ENCODE measurements at places on chromosomes 2 and 18.
A peak's percentile ranks its signal among the peaks of the same experiment; 100 is the strongest.

- no peak for DNase-seq
Measured at GRCh38 chr18:10134204-10134603, 220.4 kb downstream of the VAPA start.

- DNase-seq, result no peak
Measured at GRCh38 chr2:24352664-24353063, 7.7 kb downstream of the ITSN2 start.

GRCh38 chr18:36075862-36076587 lies 8.7 kb upstream of the RPRD1A start:
- DNase-seq, result no peak

GRCh38 chr2:28233164-28233676 lies 159.4 kb upstream of the FOSL2 start:
- DNase-seq, result peak; percentile 79

DNA sequence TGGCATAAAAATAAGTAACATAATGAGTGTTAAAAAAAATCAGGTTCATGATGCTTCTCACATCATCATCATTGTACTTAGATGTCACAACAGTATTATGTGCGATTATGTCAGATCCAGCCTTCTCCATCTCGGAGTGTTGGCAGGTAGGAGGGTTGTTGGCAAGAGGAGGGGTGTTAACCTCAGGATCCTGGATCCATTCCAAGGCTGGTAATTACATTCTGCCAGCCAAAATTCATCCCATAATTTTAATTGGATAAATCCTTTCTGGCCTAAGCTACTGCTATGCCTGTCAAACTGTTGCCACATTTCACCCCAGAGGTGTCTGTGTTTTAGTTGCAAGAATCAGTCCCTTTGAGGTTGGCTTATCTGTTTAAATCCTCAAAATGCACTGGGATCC lies 891 bp upstream of the FTCDNL1 start:
- no peak for DNase-seq

GRCh38 chr2:213015387-213016165 lies 135.8 kb downstream of the IKZF2 start:
- no peak for DNase-seq

DNA sequence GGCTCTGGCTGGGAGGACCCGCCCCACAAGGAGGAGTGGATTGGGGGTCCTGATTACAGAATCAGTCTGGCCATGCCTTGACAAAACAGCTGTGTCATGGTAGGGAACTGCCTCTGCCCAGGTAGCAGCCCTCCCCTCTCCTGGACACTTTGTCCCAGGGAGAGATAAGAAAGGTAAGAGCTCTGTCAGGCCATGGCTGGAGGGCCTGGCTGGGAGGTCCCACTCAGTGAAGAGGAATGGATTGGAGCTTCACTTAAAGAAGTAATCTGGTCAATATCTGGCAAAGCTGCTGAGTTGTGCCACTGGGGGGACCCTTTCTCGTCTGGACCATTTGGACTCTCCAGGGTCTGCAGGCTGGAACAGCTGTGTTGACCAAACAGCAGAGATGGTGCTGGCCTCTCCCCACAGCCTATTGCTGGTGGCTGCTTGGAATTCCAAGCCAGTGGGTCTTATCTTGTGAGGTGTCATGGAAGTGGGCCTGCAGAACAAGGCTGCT lies 75.4 kb downstream of the EPC2 start:
- no peak for DNase-seq

DNA sequence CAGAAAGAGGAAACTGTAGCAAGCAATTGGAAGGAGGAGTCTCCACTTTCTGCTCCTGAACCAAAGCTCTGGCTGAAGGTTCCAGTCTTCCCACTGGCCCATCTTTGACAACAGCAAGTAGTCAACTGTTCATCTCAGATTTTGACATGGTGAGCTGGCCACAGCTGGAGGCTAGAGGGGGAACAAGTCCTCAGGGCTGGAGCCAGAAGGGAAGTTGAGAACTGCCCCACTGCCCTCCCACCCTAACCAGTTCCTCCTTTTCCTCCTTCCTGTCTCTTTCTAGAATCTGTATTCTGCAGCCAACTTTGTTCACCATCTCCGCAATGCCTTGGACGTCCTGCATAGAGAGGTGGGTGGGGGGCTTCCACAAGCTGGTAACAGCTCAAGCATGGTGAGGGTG lies 105.8 kb downstream of the PLB1 start:
- DNase-seq, result no peak

GRCh38 chr2:186308347-186308746 lies 177.7 kb upstream of the ZC3H15 start:
- DNase-seq, result no peak

DNA sequence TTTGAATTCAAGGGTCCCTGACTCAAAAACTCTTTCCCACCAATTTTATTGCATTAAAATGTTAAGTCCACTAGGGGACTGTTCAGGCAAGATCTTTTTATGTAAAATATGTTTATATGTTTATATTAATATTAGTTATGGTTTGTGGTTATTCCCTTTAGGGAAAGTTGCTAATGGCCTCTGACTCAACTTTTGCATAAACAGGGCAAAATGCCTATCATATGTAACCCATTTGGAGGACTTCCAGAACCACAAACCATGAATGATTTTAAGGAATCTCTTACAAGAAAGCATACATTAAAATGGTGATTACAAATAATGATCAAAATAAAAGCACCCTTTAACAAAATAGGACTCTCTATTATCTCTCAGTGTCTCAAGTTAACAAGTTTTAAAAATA lies 1484.5 kb upstream of the ZEB2 start:
- DNase-seq, result no peak

DNA sequence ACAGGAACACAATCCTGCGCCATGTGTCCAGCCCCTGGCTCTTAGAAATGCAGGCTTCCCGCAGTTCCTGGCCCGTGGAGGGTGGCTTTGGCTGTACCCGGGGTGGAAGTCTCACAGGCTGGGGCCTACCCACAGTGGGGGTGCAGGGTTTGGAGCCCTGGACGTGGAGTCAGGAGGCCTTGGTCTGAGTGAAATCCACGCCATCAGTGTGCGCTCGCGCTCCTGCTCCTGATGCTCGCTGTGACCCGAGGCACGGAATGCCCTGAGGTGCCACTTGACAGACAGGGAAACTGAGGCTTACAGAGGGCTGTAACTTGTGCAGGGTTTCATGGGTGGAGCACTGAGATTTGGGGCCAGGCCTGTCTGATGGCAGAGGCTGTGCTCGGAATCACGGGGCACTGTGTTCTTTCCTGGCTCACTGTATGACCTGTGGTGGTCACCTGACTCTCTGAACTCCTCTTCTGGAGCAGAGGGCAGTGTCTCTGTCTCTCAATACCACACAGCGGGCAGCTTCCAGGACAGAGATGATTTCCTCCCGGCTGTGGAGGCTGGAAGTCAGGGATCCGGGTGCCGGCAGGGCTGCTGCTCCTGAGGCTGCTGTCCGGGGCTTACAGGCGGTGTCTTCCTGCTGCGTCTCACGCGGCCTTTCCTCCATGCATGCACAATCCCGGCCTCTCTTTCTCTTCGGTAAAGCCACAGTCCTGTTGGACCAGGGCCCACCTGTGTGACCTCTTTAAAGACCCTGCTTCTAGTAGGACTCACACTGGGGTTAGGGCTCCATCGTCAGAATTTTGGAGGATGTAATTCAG lies 25.9 kb upstream of the ALLC start:
- DNase-seq, result no peak

DNA sequence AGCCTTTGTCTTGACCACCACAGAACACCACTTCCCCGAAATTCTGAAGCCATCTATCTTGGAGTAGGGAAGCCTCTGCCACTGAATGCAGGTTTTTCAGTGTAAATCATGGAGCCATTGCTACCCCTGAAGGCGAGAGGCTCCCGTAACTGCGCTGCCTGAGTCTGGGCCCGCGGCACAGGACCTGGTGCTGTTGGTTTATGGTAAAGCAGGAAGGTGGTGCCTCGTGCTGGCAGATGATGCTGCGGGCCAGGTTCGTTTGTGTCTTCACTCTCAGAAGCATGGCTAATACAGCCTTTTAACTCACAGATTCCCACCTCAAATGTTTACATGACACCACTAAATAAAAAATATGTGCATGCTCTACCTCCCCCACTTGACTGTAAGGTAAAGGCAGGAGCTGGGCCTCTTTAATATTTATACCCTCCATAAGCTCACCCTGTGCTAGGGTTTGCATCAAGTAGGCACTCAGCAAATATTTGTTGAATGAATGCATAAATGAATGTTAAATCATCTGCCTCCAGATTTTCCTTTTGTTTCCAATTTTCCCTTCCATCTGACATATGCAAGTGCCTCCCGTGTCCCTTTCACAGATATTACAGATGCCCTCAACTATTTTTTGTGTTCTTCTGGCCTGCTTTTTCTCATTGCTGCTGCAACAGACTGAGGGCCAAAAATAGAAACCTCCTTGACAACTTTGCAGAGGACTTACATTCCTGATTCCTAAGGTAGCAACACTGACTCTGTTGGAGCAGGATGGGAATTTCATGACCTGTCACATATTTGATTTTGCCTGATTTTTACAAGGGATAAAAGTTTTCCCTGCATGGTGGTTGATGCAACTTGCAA lies 83.5 kb upstream of the CPO start:
- DNase-seq, result no peak

GRCh38 chr18:34222307-34223163 lies 2.2 kb downstream of the NOL4 start:
- DNase-seq, result no peak

- DNase-seq, result no peak
Measured at GRCh38 chr2:239315308-239315707, 85.5 kb downstream of the HDAC4 start.

GRCh38 chr2:214019973-214020345 lies 390.9 kb upstream of the VWC2L start:
- DNase-seq, result peak; percentile 13

DNA sequence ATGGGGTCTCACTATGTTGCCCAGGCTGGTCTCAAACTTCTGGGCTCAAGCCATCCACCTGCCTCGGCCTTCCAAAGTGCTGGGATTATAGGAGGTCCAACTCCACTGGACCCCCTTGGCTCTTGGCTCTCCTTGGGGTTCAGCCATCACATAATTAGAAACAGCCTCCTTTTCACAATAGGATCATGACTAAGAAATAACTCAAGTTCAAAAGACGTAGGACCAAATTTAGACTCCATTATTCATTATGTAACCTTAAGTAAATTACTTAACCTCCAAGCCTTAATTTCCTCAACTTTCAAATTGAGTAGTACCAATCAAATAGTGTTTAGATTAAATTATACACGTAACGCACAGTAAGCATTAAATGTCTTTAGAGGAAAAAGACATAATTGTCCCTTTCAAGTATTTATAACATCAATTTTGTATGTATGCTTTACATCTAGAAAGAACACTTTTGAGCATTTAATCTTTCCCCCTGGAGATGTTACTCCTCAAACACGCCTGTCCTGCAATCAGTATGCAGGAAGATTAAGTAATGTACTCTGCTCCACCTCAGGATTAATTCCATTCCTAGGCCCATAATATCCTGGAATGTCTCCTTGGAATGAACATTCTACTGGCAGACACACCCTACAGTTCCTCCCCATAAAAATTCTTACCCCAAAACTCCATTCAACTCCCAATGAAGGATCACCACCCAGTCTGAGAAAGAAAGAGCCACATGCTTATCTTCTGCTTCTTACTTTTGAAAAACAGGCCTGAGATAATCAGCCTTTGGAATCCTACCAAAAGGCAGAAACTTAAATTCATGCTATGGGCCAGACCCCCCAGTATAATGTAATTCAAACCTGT lies 49.1 kb downstream of the COBLL1 start:
- DNase-seq, result no peak

GRCh38 chr2:26184121-26184520 lies 11.2 kb downstream of the GAREM2 start:
- no peak for DNase-seq

- no peak for DNase-seq
Measured at GRCh38 chr18:706405-706804, 6.0 kb downstream of the ENOSF1 start.

Data from RCC 7860 (cell line).